ENCODE measurements at places on chromosomes 4 and X. TPM values are rescaled to one million over a fixed set of nuclear protein-coding genes. Genes with fewer than 3 reads are reported as not detected.

The APLN gene
- polyA plus RNA-seq = 7.4 TPM

The CYBB gene
- 10.2 TPM for polyA plus RNA-seq

The CFAP99 gene
- 0.79 TPM for polyA plus RNA-seq

The FLNA gene
- polyA plus RNA-seq = 433 TPM

The TCEAL2 gene
- 26.3 TPM for polyA plus RNA-seq

The AWAT1 gene
- polyA plus RNA-seq = not detected

The FOXR2 gene
- polyA plus RNA-seq = not detected

The HAND2 gene
- polyA plus RNA-seq = 1.2 TPM

The PTPN13 gene
- 134 TPM for polyA plus RNA-seq

The FAM47E gene
- 7.3 TPM for polyA plus RNA-seq

The CXorf49 gene
- not detected for polyA plus RNA-seq

The PPA2 gene
- polyA plus RNA-seq = 108 TPM

The NPNT gene
- polyA plus RNA-seq = 185 TPM

The SUPT20HL2 gene
- not detected for polyA plus RNA-seq

The NAP1L3 gene
- 21.0 TPM for polyA plus RNA-seq

The CPZ gene
- 26.4 TPM for polyA plus RNA-seq

The TSR2 gene
- polyA plus RNA-seq = 58.4 TPM

The DUX4 gene
- 0.89 TPM for polyA plus RNA-seq

The MRPS18C gene
- 78.4 TPM for polyA plus RNA-seq

The RHOXF2B gene
- 0.14 TPM for polyA plus RNA-seq

The FGFBP1 gene
- polyA plus RNA-seq = 0.15 TPM

The SPANXA2 gene
- not detected for polyA plus RNA-seq
